ENCODE measurements at places on chromosomes 4 and X.

GRCh38 chrX:47185241-47185640 is 8.4 kb upstream of the UBA1 start:
- no peak for DNase-seq

- DNase-seq: peak; percentile 67
Measured at GRCh38 chr4:80610845-80611677, 275.5 kb downstream of the CFAP299 start.

GRCh38 chrX:3244955-3245354 is 101.5 kb downstream of the MXRA5 start:
- DNase-seq: no peak

GRCh38 chrX:1597345-1598020 is 6.1 kb downstream of the AKAP17A start:
- no peak for DNase-seq

GRCh38 chr4:177087060-177087459 is 222.6 kb upstream of the NEIL3 start:
- DNase-seq: no peak

- DNase-seq: peak; percentile 43
Measured at GRCh38 chr4:176377780-176378179, 58.0 kb downstream of the SPCS3 start.

DNA sequence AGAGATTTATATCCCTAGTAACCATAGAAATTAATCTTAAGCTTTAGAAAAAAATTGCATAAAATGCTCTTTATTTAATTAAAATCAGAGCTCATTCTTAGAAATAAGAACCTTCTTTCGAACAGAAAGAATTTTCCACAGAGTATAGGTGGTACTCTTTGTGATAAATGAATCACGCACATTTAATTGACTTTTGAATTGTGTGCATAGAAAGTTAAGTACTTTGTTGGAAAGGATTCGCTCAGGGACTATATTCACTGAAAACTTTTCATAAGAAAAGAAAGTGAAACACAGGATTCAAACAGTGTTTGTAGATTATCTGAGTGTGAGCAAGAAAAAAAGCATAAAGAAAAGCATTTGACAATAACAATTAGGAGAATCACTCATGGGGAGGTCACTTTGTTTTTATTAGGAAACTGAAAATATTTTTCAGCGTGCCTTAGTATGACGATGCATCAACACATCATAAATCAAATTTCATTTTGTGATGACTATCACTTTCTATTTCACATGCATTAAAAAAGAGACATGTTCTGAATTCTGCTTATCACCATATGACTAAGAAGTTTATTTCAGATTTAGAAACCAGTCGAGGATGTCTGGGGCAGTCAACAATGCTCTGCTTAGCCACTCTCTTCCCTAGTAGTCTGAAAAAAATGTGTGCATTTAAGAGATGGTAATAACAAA is 49.5 kb downstream of the STX18 start:
- peak; percentile 77 for DNase-seq

- peak; percentile 75 for DNase-seq
Measured at GRCh38 chr4:19987746-19988145, 264.0 kb upstream of the SLIT2 start.

GRCh38 chr4:125317525-125317877 is 2.7 kb downstream of the FAT4 start:
- peak; percentile 54 for DNase-seq

- DNase-seq: no peak
Measured at GRCh38 chr4:234178-234577, 71.1 kb downstream of the ZNF732 start.

GRCh38 chrX:14266705-14267104 is 237.0 kb upstream of the GEMIN8 start:
- no peak for DNase-seq

GRCh38 chrX:46279925-46280313 is 265.3 kb downstream of the ZNF674 start:
- peak; percentile 28 for DNase-seq

DNA sequence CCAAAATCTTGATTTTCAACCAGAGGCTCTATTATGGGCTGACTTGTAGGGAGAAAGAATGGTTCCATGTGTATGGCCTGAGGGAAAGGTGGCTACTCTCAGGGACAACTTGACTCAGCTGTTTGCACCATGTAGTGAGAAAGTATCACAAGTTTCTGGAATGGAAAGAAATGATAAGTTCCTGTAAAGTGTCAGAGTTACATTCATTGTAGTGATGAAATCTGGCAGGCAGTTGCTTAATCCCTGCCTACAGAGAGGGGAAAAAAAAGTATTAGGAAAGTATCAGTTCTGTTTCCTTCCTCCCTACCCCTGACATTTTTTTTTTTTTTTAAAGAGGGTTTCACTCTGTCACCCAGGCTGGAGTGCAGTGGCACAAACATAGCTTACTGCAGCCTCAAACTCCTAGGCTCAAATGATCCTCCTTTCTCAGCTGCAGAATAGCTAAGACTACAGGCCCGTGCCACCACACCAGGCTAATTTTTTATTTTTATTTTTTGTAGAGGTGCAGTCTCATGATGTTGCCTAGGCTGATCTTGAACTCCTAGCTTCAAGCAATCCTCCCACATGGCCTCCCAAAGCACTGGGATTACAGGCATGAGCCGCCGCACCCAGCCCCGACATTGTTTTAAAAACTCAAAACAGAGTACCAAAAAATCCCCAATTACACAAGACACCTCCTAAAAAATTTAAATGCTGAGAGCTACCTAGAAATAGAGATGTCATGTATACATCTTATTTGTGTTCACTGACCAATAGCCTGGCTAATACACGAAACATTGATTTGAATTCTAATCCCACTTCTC is 4.8 kb upstream of the FBXL5 start:
- DNase-seq: peak; percentile 56

GRCh38 chrX:149522916-149523315 is 17.8 kb upstream of the IDS start:
- DNase-seq: no peak

GRCh38 chr4:110487873-110488272 is 11.9 kb downstream of the ENPEP start:
- no peak for DNase-seq

GRCh38 chr4:144645631-144646522 is at the start of gene HHIP:
HHIP (plus strand) TSS chr4:144646156; CDS start chr4:144646676, 520 bp downstream.
- peak; percentile 65 for DNase-seq

- DNase-seq: no peak
Measured at GRCh38 chr4:128452415-128452814, 164.8 kb upstream of the PGRMC2 start.

- DNase-seq: no peak
Measured at GRCh38 chrX:46262304-46262703, 282.9 kb downstream of the ZNF674 start.

GRCh38 chrX:109831326-109831985 is 98.4 kb upstream of the ACSL4 start:
- DNase-seq: no peak

DNA sequence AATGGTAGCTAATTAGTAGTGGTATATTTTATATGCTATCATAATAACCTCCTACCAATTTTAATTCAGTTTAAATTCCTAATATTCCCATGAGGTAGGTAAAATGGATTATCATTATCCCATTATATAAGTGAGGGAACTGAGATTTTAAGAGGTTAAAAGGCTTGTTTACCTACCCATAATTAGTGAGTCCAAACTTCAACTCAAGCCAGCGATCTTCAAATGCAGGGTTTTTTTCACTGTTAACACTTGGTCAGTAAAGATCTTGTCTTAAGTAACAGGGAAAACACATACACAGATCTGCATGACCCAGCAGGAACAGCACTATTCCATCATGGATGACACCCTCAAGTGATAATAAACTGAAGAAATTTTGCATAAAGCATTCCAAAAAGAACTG is 31.3 kb downstream of the FABP2 start:
- DNase-seq: no peak

DNA sequence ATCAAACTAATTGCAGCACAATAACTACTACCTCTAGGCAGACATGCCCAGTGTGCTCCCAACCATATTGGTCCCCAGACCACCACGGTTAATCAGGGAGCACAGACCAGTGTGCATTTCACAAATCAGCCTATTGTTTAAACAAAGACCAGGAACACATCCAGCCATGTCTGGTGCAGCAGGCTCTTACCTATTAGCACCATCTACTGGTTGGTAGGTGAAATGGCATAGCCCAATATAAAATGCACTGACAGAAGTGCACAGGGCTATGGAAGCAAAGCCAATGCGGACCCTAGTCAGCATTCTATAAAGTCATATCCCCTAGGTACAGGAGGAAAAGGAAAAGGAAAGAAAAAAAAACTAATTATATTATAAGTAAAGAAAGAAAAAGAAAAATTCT is 15.5 kb upstream of the CYLC1 start:
- DNase-seq: peak; percentile 22

DNA sequence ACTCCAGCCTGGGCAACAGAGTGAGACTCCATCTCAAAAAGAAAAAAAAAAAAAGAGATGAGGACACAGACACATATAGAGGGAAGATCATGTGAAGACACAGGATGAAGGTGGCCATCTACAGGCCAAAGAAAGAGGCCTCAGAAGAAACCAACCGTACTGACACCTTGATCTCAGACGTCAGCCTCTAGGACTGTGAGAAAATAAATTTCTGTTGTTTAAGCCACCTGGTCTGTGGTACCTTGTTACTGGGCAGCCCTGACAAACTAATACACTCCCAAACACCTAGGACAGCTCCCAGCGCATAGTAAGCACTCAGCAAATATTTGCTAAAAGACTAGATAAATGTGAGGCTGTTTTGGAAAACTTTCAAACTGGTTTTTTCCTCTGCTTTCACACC is 59.2 kb upstream of the SMIM10 start:
- no peak for DNase-seq

GRCh38 chr4:141913928-141914327 is 277.5 kb downstream of the IL15 start:
- DNase-seq: peak; percentile 29

GRCh38 chrX:42415636-42416035 is 362.3 kb downstream of the PPP1R2C start:
- DNase-seq: no peak

DNA sequence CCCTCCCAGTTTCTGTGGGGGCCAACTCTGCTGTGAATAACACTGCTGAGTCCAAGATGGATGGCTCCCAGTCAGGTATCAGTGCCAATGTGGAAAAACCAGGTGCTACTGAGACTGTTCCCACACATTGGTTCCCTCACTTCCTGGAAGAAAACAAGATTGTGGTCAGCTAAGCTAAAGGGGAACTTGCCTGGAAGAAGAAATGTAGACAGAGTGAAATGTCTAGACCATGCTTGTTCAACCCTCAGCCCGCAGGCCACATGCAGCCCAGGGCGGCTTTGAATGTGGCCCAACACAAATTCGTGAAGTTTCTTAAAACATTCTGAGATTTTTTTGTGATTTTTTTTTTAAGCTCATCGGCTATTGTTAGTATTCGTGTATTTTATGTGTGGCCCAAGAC is 28.6 kb upstream of the UTP14A start:
- DNase-seq: no peak

DNA sequence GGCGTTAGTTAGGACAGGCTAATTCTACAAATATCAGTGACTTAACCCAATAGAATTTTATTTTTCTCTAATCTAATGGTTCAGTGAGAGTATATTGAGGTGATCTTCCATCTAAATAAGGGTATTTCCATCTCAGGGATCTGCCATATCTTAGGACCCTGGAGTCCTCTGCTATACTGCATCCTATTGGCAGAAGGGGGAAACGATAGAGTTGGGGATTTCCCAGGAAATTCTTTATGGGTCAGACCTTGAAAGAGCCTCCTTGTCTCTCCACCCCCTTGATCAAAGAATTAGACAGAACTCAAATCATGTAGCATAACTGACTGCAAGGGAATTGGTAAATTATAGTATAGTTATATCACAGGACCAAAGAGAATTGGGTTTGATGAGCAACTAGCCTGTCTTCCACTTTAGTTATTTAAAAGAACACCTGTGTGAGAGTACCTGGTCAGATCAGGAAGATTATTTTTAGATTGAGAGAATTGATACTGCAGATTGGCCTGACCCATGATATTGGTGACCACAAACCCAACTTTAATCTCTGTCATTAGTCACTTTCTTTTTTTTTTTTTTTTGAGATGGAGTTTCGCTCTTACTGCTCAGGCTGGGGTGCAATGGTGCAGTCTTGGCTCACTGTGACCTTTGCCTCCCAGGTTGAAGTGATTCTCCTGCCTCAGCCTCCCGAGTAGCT is 25.6 kb downstream of the SMARCA5 start:
- no peak for DNase-seq

DNA sequence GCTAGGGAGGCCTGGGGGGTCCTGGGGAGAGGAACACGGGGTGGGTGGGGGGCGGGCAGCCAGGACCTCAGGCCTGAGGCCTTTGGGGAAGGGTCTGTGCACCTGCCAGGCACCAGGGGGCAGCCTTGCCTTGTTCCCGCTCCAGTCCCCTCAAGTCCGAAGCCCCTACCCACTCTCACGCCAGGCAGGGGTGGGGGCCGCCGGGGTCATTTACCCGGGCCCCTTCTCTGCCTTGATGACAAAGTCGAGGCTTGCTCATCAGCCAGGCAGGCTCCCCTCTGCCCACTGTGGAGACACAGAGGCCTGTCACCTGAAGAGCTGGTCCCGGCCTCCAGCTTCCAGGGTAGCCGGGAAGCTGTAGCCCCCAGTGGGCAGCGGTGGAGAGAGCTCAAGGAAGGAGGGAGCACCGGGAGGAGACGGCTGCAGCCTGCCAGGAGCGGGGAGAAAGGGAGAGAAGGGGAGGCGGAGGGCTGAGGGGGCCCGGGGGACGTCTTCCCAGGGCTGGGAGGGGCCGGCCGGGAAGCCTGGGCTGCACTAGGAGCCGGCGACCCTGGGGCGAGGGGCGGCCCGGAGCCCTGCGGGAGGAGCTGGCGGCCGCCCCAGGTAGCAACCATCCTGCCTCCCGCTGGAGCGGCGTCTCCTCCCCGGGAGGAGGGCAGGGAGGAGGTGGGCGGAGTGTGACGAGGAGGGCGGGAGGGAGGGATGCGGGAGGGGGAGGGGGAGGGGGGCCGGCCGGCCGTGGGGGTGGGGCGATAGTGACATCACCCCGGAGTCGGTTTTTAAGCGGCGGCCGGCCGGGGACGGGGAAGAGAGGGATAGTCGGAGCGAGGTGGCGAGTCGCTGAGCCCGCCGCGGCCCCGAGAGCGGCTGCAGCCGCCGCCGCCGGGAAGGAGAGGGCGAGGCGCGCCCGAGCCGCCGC is at the start of gene SLC6A8:
Gene SLC6A8, plus strand, starts transcription at position 806 of the 919 bp plus-strand sequence. CDS start 649 bp downstream, outside the sequence.
- peak; percentile 44 for DNase-seq

GRCh38 chr4:147076179-147076578 is 130.5 kb upstream of the TTC29 start:
- no peak for DNase-seq

DNA sequence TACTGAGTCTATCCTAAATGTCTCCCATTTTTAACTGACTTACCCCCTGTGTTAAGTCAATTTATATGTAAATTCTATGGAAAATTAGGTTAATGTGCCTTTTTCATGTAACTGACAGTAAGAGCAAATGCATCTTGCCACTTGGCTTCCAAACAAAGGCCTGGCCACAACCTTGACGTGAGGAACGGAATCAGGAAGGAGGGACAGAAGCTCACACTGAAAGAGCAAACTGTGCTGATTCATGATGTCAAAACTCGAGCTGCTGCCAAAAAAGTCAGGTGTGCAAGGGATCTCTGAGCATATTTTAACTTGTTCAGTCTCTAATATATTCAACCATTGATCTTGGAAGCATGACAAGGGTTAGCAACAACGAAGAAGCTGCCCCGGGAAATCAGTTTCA is 35.8 kb downstream of the GPM6A start:
- no peak for DNase-seq

- DNase-seq: no peak
Measured at GRCh38 chr4:128722911-128723310, 86.6 kb upstream of the JADE1 start.

GRCh38 chr4:27638163-27638915 is 777.7 kb downstream of the STIM2 start:
- DNase-seq: no peak

Measured in IMR-90 (cell line).